ENCODE measurements at places on chromosomes 2 and 18.
A peak's percentile ranks its signal among the peaks of the same experiment; 100 is the strongest.

- DNase-seq = no peak
These were observed 93.3 kb upstream of the ASAP2 start for GRCh38 chr2:9113262-9113661.

GRCh38 chr2:199465988-199466691, 8.4 kb upstream of the SATB2 start:
- no peak for DNase-seq

GRCh38 chr2:191478799-191479679, 198.9 kb upstream of the NABP1 start:
- no peak for DNase-seq

DNA sequence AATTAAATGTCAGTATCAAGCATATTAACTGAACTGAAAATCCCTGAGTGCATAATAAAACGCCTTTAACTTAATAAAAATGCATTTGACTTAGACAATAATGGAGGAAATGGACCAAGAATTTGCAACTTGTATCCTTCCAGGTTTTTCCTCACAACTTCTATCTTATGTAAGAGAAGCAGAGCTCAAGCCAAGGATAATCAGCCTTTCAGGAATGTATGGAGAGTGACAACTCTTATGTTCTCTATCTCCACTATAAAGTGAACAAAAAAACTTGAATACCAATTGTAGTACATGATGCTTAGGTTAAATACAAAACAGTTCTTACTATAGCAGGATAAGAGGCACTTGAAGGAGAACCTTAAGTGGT, 64.8 kb upstream of the CYP26B1 start:
- no peak for DNase-seq

DNA sequence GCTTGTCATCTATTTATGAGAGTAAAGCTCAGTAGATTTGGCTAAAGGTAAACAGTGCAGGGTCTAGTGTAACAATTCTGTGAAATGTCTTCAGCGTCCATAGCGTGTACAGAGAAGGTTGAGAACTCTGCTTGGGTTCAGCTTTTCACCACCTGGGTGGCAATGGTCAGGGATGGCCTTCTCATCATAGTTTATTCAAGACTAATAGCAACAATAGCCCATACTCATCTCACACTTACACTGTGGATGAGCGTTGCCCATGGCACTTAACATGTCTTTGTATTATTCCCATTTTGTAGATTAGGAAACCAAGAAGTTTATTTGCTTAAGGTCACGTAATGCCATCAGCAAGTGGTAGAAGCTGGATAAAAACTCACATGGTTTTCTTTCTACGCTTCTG, 106.8 kb upstream of the RND3 start:
- no peak for DNase-seq

GRCh38 chr18:65411061-65411460, 339.8 kb upstream of the CDH7 start:
- DNase-seq = no peak

GRCh38 chr2:237171881-237172280, 86.2 kb downstream of the COPS8 start:
- DNase-seq = no peak

DNA sequence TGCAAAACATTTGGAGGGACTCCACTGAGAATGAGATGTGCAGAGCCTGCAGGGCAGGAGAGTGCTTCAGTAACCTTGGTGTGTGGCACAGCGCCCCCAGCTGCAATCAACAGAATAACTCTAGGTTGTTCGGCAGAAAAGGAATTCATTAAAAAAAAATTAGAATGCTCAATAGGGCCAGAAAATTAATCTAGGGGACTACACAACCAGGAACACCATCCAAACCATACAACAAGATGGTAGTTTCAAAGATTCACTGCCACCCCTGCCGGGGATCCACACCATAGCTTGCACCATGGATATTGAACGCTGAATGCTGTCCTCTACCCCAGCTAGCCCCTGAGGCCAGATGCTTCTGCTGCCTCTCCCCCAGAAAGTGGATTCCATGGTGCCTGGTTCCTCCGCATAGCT, 50.1 kb downstream of the THUMPD2 start:
- DNase-seq = no peak

DNA sequence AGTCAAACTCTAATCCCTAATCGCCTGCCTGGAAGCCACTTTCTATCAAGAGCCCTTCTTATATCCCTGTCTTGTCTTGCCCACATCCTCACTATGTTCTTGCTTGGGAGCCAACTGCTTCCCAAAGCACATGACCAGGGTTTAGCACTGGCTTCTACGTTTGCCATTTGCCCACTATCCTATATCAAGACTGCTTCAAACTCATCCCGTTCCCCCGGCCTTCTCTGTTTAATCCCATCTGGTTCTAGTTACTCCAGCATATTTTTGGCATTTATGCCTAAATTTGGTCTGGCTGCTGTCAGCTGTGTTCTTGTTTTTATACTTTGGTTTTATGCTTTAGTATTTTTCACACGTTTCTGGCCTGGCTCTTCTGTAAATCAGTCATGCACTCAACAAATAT, 40.2 kb downstream of the POLR1A start:
- no peak for DNase-seq

DNA sequence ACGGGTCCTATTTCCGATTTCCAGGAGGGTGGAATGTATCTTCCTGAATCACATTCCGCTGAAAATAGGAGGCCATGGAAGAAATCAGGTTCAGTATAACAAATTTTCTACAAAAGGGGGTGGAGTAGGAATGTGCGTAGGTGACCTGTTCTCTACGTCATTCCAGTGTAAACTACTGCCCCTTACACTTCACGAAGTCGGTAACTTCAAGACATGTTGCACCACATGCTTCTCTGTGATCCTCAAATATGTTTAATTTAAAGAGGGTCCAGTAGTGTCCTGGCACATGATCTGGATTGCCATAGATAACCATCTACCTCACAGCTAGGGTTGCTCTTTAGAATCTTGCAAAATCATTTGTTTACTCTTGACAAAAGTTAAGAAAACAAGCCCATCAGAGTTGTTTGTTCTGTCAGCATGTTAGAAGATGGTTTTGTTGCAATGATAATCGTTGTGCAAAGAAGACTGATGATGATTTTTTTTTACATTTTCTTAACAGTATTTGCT, 7.5 kb upstream of the CPS1 start:
- DNase-seq = no peak

- no peak for DNase-seq
These were observed 107.0 kb downstream of the BCL2L11 start for GRCh38 chr2:111227716-111228141.

- peak; percentile 50 for DNase-seq
These were observed 1.3 kb downstream of the PTMA start for GRCh38 chr2:231709636-231709980.

DNA sequence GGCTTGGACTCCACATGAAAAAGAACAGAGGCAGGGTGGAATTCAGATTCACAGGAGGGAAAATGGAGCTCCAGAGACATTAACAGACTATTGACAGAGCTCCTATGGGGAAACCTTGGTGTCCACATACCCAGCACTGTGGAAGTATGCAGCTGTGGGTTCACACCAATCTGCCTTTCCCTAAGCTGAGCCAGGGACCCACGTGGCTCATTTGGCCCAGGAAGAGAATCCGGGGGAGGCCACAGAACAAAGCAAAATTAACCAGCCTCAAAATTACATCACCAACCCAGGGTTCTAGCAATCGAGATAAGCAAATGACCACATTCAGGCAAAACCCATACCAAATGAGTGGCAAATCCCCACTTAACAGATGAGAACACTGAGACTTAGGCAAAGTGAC, 105.8 kb upstream of the TWIST2 start:
- no peak for DNase-seq

DNA sequence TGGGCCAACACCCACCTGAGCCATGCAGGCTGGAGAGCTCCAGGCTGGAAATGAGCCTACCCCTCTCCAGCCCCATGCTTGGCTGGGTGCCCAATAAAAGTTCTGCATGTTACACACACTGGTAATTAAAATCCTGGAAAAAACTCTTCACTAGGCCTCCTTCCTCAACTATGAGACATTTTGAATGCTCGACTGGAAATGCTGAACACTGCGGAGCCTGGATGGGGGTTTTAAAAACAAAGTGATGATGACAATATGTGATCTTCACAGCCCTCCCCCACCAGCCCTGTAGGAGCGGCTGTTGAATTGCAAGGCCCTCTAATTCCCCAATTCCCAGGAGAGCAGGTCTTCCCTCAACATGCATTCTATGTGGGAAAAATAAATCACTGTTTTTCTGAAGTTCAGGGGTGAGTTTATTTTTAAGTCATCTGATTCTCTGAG, 179.2 kb downstream of the TTC32 start:
- DNase-seq = no peak

GRCh38 chr2:32260376-32260775, 4.3 kb downstream of the NLRC4 start:
- DNase-seq = no peak

GRCh38 chr18:11882636-11883035, 25.5 kb downstream of the MPPE1 start:
- DNase-seq = no peak

DNA sequence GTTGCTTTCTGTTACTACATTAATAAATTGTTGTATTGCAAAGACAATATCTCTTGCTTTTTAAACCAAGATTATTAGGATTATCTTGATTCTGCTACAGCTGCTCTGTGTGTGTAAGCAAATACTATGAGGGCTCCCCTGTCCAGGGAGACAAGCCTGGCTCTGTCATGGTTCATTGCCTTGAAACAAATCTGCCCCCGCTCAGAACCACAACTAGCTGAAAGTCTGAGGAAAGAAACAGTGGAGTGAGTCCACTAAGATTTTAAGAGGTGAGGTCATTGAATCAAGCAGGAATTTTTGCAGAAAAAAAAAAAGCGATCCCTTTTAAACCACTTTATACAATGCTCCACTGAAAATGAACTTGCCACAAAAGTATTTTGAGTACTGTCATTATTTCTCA, 30.8 kb upstream of the LRRTM4 start:
- no peak for DNase-seq

DNA sequence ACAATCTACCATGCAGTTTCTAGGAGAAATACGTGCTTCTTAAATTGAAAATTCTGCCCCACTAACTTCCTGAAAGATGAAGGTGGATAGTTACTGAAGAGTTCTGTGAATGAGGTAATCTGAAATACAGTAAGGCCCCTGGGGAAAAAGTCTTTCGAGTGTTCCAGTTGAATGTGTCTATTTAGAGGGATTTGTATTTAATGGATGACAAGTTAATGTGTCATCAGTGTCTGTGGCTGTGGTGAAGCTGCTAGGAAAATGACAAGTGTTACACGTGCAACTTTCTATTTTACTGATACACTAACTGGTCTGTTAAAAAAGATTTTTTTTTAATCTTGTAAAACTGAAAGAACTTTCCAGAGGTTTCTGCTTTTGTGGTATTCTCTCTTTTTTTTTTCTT, 384.6 kb downstream of the STK39 start:
- no peak for DNase-seq

GRCh38 chr2:88554189-88554588, 73.1 kb downstream of the EIF2AK3 start:
- no peak for DNase-seq

DNA sequence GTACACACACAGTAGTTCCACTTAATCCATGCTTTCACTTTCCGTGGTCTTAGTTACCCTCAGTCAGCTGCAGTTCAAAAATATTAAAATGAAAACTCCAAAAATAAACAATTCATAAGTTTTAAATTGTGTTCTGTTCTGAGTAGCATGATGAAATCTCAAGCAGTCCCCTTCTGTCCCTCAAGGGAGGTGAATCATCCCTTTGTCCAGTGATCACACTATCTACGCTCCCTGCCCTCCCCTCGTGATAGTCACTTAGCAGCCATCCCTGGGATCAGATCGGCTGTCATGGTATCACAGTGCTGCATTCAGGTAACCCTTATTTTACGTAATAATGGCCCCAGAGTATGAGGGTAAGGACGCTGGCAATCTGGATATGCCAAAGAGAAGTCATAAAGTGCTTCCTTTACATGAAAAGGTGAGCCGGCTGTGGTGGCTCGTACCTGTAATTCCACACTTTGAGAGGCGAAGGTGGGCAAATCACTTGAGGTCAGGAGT, 5.8 kb upstream of the RTN4 start:
- no peak for DNase-seq

GRCh38 chr2:191933307-191934105, 86.6 kb upstream of the CAVIN2 start:
- DNase-seq = no peak

GRCh38 chr2:238685713-238686112, 162.2 kb upstream of the TWIST2 start:
- DNase-seq = no peak

- DNase-seq = no peak
These were observed 61.2 kb downstream of the ANO7 start for GRCh38 chr2:241249654-241250053.

DNA sequence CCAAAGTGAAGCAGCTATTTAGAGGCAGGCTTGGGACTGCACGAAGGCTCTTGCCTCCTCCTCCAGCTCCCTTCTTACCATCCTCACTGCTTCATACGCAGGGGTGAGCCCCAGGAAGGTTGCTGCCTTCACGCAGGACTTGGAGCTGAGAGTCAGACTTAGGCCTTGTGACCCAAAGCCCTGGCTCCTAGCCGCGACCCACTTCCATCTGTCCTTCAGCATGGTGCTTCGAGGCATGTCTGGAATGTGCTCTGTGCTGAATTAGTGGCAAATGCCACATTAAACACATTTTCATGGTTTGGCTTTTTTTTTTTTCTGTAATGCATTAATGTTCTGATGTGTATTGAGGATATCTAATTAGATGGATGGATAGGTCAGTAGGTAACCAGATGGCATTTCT, 37.5 kb downstream of the ITGB1BP1 start:
- no peak for DNase-seq

DNA sequence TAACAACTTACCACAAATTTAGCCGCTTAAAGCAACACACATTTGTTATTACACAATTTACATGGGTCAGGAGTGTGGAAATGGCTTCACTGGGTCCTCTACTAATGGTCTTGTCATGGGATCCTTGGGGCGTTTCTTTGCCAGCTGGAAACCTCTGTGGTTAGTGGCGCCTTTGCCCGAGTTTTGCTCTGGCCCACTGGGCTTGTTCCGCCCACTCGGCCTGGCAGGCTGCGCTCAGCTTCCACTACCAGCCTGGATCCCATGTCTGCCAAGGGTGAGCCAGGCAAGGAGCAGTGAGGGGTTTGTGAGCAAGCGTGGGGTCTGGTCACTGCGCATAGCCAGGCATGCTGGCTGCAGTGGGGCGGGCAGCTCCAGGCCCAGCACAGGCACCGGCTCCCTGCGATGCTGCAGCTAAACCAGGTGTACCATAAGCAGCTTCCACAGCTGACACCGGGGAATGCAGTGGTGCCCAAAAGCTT, 16.2 kb upstream of the MBD2 start:
- DNase-seq = no peak

DNA sequence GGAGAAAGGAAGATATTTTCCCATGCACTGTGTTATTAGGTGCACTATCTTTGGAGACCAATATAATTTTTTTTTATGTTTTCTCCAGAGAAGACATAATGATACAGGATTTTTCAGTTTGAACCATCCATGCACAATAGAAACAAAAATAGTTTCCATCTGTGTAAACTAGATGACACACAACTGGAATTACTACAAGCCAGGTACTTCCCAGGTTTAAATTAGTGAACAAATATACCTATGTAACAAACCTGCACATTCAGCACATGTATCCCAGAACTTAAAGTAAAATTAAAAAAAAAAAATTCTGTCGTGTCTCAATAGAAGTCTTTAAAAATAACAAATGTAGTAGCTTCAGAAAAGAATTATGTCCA, 1616.8 kb upstream of the ACVR2A start:
- DNase-seq = no peak

All from central memory CD4-positive, alpha-beta T cell (primary cell).